ENCODE measurements at places on chromosomes 16 and 17.
A peak's percentile ranks its signal among the peaks of the same experiment; 100 is the strongest.

DNA sequence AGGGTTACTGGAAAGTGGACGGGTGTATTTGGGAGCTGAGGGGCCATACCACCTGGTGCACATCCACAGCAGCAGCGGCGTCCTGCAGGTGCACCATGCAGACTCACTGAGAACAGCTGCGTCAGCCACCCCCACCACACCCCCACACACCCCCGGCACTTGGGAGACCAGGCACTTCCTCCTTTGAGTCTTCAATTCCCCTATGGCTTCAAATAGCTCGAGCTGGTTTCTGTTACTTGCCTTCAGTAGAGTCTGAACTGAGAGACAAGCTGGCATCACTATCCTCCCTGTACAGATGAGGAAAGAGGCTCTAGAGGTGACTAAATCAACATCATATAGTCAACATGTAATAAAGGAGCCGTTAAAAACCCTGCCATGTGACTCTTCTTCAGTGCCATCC, 15.4 kb downstream of the CUEDC1 start:
- peak; percentile 43 for DNase-seq

GRCh38 chr16:78163772-78164670, 64.6 kb downstream of the WWOX start:
- DNase-seq, result no peak

- DNase-seq, result no peak
Measured at GRCh38 chr17:31060791-31061550, 33.8 kb upstream of the NF1 start.

DNA sequence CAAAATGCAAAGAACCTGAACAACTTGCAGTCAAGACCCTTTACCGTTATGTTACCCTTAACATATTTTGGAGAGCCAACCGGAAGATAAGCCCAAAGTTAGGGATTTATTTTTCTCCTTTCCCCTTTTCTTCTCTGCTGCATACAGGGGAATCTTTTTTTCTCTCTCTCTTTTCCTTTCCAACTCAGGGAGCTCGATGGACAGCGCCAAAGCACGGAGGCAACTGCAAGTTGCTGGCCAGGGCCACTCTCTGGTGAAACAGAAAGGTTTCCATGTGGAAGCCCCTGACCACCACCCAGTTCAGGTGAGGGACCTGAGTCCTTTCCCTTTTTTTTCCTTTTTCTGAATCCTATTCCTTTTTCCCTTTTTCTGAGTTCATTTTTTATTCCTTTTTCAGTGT, 98.8 kb upstream of the COX10 start:
- DNase-seq, result no peak

DNA sequence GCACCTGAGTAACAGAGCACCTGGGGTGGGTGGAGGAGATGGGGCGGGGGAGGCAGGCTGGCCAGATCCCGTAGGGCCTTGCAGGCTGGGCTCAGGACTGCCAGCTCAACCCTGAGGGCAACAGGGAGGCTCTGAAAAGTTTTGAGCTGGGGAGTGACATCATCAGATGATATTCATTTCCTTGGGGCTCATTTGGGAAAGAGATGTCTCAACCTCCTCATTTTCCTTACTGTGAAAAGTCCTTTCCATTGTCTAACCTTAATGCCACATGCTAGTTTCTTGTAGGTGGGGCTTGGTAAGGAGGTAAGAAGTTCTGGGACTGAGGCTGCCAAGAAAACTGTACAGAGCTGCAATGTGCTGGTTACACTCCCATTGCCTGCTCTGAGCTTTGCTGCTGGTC, 3.7 kb downstream of the TNS4 start:
- no peak for DNase-seq

Measured in COR-L47 (cell line).